ENCODE measurements at places on chromosomes 3 and 15.
A peak's percentile ranks its signal among the peaks of the same experiment; 100 is the strongest.

DNA sequence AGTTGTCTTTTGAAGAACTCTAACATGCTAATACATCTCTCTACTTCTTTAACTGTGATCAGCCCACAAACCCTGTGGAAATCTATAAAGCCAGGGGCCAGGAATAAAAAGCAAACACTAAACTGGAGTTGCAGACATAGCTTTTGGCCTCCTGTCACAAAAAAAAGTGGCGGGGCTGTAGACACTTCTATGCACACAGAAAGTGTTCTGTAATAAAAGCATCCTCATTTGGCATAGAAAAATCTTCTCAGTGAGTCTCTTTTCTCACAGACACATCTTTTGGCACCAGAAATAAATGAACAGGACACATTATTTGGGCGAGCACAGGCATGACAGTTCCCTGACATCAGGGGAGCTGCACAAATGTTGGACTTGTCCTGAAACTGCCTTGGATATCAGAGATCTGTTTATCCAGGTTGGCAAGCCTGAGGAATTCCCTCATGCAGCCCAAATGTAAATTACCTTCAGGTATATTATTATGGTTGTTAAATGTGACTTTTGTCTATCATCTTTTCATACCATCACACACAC lies 355.4 kb downstream of the FGF12 start:
- no peak for DNase-seq

- no peak for DNase-seq
These were observed 2.0 kb downstream of the TMEM62 start for GRCh38 chr15:43135351-43135750.

DNA sequence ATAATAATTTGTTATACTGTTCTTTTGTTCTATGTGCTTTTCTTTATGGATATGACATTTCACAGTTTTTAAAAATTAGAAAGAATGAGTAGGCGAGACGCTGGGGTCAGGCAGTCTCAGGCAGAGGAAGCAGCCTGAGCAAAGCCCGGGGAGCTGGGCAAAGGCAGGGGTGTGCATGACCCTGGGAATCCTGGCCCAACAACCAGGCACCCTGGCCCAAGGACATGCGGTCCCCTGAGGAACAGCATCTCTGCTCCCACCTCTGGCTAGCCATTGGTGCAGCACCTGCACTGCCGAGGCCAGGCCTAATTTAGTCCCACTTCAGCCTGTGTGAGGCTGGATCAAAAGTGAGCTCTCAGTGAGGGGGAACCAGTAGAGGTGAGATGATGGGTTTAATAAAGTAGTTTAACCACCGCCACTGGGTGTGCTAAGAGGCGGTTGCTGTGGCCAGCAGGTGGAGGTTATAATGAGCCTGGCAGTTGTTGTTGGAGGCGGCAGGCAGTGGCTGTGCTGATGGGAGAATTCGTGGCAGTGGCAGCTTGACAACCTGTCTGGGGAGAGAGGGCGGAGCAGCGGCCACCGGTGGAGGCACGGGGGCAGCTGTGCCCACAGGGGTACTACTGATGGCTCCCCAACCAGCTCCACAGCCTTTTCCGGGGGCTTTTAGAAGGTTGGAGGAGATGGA lies 41.5 kb downstream of the PRKCD start:
- no peak for DNase-seq

DNA sequence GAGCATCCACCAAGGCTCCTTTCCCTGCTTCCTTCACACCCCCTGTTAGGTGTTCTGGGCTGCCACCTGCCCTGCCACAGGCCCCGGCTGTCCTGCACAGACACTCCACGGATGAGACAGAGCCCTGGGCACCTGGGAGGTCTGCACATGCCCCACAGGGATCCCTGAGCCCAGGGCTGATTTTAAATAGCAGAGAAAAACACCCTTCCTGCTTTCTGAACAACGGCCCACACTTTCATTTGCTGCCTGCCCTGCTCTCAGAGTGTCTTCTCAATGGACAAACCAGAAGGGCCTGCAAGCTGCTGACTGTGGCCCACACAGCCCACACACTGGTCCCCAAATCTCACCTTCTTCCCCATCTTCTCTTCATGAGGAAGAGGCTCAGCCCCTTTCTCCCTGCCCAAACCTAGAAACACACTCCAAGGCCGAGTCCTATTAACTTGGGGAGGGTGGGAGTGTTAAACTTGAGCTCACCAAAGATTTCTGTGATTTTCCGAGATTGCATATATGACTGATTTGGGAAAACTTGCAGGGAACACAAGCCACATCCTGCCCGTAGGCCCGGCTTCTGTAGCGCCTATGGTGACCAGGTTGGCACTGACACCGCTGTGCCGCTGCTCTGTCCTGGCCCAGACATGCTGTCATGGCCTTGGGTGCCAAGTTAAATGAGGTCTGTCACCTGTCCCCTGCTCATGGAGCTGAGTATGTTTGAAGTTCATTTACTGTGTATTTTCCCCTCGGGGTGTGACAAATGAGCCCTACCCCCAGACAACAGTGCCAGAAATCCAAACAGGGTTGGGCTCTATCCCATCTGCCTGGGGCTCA lies 47.2 kb upstream of the KLF13 start:
- no peak for DNase-seq

GRCh38 chr3:56196700-56197099 lies 271.6 kb downstream of the ERC2 start:
- no peak for DNase-seq

- no peak for DNase-seq
These were observed 30.0 kb upstream of the CACNA1D start for GRCh38 chr3:53464424-53464823.

- no peak for DNase-seq
These were observed 8.1 kb upstream of the IL20RB start for GRCh38 chr3:136949708-136950107.

DNA sequence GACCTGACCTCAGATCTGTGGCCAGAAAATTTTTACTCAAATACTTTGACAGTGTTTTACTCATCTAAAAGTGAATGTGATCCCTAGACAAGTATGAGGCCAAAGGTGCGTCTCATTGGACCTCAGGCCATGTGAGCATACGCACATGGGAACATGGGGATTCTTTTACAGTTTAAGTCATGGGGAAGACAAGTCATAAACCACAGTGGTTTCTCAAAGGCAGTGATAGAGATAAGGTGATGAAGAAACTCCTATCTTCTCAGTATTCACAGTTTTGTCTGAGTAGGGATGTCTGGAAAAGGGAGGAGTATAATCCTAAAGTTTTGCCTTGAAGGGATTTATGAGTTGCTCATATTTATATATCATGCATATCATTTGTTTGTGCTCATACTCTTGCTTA lies 173.8 kb downstream of the FNDC3B start:
- no peak for DNase-seq

DNA sequence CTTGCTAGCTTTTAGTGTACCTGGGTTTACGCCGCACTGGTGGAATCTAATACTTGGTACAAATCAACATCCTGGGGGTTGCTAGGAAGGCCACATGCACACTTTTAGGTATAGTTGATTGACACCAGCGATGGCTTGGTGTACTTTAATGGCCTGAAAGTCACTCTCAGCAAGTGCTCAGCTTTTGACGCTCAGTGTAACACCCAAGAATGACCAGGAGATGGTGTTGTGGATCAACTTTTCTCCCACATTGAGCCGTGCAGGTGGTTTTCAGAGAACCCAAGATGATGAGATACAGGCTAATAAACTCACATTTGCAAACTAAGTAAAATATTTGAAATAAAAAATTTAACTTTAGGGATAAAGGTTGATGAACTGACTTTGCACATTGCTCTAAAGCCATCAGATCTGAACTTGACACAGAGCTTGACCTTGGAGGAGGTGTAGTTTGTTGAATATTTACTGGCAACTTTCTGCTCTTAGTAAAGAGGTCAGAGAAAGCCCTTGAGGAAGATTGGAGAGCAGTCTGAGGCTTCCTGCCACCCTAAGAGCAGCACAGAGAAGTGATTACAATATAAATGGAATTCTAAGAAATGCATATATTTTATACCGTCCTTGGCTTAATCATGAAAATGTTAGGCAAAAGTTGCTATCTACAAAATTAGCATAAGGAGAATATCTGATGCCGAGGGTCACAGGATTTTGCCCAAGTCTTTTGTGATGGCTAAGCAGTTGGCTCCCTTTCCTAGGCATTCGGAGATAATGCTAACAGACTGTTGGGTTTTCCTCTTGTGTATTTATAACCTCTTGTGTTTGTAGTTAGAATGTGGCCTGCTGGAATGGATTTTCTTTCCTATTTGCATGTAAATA lies 143.4 kb upstream of the RASGRP1 start:
- peak; percentile 22 for DNase-seq

DNA sequence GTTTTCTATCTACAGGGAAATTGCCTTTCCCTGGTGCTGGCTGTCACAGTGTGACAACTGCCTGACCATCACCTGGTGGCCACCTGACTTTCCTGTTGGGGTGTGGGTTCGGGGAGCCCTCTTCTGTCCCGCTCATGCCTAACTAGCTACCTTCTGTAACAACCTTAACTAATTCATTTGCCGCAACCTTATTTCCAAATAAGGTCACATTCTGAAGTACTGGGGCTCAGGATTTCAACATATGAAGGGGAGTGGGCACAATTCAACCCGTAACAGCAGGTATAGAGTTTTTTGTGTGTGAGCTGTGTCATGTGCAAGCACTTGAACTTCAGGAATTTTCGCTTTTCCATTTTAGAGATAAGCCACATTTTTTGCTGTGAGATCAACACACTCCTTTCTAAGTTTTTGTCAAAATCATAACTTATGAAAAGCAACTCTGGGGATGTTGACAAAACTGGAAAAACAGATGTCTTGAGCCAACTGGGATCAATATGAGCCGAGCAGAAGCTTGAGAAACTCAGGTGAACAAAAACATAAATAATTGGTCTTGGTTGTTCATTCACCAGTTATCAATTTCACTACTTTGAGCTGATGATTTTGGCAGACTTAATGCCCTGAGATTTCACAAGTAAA lies 242.0 kb upstream of the RGMA start:
- DNase-seq = no peak

GRCh38 chr3:40821315-40821714 lies 296.6 kb downstream of the ZNF621 start:
- no peak for DNase-seq

DNA sequence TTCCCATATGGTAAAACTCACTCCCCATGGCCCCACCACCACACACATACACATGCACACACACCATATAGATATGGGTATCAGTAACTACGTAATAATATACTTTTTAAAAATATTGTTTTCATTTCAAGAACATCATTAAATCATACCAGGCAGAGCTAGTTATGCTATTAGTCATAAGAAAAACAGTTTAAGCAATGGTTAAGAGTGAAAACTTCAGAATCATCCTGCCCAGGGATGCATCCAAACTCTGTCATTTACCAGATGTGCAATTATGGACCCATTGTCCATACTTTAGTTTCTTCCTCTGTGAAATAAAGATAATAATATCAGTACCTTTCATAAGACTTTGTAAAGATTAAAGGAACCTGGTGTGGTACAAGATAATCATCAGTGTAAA lies 608.3 kb downstream of the RBMS3 start:
- no peak for DNase-seq

- no peak for DNase-seq
These were observed 65.4 kb downstream of the TFRC start for GRCh38 chr3:196016485-196016884.

GRCh38 chr15:39609166-39609916 lies 28.5 kb downstream of the THBS1 start:
- no peak for DNase-seq

GRCh38 chr3:126109880-126110235 lies 25.9 kb upstream of the SLC41A3 start:
- DNase-seq = no peak

GRCh38 chr3:134852893-134853351 lies 57.9 kb downstream of the EPHB1 start:
- peak; percentile 85 for DNase-seq

- no peak for DNase-seq
These were observed 309.6 kb downstream of the RBMS3 start for GRCh38 chr3:29590461-29590860.

GRCh38 chr3:155983834-155984474 lies 113.5 kb downstream of the GMPS start:
- DNase-seq = no peak

- DNase-seq = no peak
These were observed 79.0 kb downstream of the THSD4 start for GRCh38 chr15:71194286-71194685.

GRCh38 chr3:101833446-101833974 lies 15.8 kb upstream of the NFKBIZ start:
- DNase-seq = no peak

DNA sequence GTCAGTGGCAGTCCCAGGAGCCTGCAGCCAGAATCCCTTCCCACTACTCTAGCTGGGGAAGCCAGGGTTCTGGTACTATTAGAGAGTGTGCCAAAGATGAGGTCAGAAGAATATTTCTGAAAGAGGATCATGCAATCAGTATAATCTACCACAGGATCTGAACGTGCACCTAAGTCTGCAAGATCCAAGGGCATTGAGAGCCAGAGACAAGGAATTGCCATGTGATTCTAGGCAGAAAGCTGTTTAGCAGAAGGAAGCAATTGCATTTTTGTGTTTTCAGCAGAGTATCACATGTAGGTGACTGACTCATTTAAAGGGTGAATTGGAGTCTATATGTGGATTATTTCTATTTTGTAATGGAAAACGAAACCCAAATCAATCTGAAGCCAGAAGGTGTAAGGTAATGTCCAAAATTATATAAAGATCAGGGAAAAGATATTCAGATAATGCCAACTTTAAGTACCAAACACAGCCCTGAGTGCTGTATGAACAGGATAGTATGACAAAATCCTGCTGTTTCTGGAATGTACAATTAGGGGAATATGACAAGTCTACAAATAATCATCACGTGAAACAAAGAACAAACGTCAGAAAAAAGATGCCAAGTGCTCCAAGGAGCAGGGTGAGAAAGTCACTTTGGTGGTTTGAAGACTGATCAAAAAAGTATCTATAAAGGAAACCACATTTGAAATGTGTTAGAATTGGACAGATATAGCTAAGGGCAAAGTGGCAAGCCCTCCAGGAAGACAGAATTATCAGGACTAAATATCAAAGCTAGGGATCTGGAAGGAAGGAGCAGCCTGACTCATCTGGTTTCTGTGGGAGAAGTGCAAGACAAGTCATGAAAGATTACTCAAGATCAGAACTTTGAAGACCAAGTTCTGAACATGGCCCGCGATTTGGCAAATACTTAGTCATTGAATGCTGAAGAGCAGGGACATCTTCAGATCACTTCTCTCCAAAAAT lies 1036.6 kb downstream of the NTRK3 start:
- no peak for DNase-seq

DNA sequence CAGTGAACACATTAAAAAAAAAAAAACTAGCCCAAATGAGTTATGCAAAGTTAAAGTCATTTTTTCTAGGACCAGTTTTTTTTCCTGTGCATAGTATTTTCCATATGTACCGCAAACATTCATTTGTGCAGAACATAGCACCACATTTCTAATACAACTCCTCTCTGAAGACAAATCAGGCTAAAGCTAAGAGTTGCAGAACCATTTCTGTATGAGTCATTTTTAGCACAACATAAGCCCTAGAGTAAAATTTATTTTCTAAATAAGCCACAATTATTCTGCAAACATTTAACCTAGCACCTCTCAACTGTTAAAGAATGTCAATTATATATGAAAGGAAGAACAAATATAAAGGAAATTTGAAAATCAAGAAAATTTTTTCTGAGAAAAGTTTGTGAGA lies 375.8 kb downstream of the TIGIT start:
- DNase-seq = no peak

- no peak for DNase-seq
These were observed 157.7 kb downstream of the RPLP1 start for GRCh38 chr15:69610277-69610676.

- no peak for DNase-seq
These were observed 10.5 kb upstream of the IP6K2 start for GRCh38 chr3:48727511-48727910.

Data from GM12864 (cell line).